ENCODE measurements at places on chromosomes 7 and 10.

GRCh38 chr7:34558022-34558421, 100.0 kb upstream of the NPSR1 start:
- no peak for DNase-seq

DNA sequence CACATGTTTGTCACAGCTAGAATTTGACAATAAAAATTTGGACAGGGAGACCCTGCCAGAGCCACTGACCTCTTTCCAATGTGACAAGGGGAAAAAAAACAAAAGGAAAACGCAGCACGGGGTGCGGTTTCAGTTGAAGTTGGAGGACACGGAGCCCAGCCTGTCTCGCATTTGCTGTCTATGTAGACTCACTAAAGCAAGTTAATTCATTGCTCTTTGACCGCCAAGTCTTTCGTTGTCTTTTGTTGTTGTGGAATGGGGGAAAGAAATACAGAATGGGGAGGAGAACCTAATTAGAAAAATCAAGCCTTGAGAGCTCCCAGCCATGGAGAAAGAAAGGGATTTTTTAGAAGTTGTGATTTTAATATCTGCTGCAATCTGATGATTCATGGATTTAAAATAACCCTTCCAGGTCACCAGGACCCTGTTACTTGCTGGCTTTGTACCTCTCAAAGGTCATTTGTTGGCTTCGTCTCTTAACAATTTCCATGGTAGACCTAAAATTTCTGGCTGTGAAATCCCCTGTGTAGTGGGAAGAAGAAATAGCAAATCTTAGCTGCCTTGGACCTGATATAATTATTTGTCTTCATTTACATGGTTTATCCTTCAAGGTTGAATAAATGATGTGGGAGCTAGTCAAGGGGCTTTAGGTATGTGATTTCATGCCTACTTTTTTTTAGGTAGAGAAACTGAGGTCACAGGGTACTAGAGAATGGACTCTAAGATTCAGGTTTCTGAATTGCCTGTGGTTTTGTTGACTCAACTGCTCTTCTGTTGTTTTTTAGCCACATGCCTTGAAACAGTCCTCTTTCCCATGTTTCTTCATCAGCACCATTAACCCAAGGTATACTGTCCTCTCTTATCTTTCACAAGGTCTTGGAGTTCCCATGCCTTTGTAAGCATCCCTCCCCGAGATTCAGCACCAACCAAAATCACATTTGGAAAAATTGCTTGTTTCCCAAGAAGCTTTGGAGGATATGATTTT, 78.7 kb downstream of the TCF7L2 start:
- DNase-seq, result no peak

DNA sequence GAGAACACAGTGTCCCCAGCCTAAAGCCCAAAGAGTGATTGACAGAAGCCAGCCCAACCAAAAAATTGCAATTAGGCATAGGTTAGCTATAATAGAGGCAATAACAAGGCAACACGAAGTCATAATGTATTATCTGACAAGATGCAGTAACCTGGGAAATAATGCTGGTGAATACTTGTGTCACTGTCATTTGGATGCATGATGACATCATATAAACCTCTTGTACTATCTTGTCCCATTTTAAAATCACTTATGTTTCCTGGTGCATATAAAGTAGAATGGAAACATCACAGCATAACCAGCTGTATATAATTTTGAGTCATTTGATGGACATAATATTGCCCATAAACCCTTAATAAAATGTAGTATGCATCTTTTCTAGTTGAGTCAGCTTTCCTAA, 1138.3 kb upstream of the LRRTM3 start:
- DNase-seq, result no peak

DNA sequence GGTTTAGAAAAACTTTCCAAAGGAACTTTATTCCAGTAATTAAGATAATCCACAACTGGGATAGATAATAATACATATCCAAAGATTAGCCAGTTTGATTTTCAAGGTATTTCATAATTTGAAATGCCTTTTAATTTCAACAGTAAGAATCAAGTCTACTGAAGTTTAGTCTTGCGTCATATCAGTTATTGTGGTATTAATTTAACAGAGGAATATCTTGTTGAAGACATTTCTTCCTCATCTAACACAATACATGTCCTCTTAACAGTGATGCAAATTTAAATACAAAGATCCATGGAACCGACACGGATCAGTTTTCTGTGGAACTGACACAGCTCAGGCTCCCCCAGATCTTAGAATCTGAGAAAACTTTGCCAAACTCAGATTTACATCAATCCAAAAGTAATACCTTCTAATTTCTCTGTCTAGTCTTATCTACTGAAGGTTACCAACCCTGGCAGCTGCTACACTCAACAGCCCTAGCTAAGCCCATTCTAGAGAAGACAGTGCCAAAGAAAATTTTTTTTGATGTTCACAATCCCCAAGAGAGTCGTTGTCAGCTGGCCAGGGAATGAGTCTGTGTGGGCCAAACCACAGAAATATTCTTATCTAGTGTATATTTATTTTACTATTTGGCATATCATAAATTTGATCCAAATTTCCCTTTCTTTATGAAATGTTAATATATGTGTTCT, 365.2 kb upstream of the MEOX2 start:
- DNase-seq, result no peak

DNA sequence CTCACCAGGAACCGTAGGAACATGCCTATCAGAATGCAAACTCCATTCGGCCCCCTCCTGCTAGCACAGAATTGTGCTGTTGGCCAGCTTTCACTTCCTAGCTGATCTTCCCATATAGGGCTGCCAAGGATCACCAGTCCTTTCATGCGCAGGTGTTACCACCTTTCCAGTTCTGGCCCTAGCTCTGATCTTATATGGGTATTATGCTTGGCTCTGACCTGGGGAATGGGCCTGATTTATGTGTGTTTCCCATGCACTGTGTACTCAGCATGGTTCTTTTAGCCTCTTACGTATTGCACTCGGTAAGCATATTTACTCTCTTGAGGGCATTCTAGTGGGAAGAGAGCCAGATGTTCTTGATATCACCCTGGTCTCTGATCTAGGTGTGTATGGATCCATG, 11.1 kb downstream of the SLC35G1 start:
- DNase-seq, result no peak

- DNase-seq, result no peak
Observed at GRCh38 chr7:150663802-150664494, 21.6 kb upstream of the GIMAP2 start.

- no peak for DNase-seq
Observed at GRCh38 chr7:112416127-112416526, 34.1 kb upstream of the IFRD1 start.

- DNase-seq, result no peak
Observed at GRCh38 chr7:94389381-94389780, 5.3 kb upstream of the COL1A2 start.

GRCh38 chr7:381211-382042, 91.5 kb downstream of the FOXL3 start:
- DNase-seq, result no peak

GRCh38 chr7:113918946-113919345, at the start of gene PPP1R3A:
Gene PPP1R3A, minus strand, starts transcription at chr7:113919009. Its CDS starts 13 bp downstream, at chr7:113918996.
- no peak for DNase-seq

DNA sequence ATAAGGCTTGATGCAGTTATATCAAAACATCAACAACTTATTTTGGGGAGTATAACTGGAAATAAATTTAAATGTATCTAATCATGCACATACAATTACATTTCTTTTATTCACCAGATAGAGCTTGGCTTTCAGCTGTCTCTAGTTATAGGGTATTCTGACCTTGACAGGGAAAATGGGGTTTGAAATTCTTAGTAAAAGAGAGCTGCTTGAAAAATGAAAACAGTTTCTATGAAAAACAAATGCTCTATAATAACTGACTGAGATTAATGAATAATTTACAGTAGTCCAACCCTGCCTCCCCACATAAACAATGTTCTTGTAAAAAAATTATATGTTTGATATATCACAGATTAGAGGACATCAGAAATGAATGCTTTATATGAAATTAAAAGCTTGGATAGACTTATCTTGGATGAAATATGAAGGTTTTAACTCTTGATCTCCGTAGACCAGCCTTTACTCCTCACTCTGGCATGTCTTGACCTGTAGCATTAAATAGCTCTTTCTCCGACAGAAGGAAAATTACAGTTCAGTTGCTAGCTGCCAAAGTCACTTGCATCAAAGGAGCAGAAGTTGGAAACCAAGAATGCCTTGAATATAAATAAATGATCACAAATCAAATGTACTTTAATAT, 32.1 kb downstream of the VWC2 start:
- no peak for DNase-seq

GRCh38 chr10:1559761-1560160, 177.6 kb downstream of the ADARB2 start:
- no peak for DNase-seq

DNA sequence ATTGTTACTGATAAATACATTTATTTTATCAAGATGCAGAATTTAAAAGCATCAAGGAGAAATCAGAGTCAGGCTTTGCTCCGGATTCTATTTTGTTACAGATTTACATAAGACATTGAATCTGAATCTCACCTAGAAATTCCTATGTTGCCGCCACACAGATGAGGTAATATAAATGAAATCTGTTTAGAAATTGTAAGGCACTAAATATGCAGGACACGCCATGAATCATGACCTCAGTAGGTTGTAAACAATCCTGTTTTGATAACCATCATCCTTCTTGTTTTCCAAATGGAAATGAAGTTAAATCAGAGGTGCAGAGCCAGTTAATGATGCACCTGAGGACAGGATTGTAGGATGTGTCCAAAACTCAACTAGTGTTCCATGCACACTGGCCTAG, 778.0 kb downstream of the MAGI2 start:
- no peak for DNase-seq

GRCh38 chr10:90930070-90930837, 9.4 kb upstream of the ANKRD1 start:
- no peak for DNase-seq

GRCh38 chr7:12207046-12207445, 4.0 kb upstream of the TMEM106B start:
- no peak for DNase-seq

All from cortex of kidney (tissue), 1 donor.